ENCODE measurements at places on chromosomes 2 and 18.

GRCh38 chr2:211513446-211513845, 957.0 kb downstream of the CPS1 start:
- no peak for DNase-seq

DNA sequence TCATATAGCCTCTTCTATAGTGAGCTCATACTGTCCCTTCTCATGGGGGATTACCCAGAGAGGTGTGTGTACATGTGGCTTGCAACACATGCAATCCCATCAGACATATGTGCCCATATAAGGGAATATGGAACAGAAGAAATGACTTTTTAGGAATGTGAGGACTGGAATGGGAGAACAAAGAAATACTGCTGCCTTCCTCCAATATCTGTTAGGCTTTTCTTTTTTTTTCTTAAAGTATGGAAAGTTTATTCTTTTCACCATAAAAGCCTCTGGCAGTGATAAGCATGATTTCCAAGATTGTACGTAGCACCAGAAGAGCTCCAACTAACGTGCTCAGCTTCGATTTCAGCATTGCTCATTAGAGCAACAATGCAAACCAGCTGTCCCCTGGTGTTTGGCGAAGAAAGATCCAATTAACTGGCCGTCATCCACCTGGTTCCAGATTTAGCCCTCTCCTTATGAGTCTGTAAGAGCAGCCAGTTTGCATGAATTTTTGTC, 113.6 kb downstream of the ADCYAP1 start:
- DNase-seq, result no peak

DNA sequence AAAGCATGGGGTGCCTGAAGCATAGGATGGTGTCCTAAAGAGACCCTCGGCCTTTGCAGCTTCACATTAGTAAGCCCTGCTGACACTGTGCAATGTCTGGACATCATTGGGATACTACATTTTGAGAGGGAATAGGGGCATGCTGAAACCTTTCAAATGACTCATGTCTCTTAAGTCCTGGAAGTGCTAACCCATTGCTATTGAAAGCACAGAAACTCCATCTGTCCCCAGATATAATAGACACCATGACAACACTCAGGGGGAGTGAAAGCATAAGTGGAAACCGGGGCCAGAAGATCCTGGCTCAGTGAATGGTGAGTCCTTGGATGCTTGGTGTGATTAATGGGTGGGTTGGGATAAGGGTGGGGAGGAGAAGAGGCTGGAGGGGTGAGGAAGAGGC, 595.5 kb upstream of the ID2 start:
- DNase-seq, result no peak

DNA sequence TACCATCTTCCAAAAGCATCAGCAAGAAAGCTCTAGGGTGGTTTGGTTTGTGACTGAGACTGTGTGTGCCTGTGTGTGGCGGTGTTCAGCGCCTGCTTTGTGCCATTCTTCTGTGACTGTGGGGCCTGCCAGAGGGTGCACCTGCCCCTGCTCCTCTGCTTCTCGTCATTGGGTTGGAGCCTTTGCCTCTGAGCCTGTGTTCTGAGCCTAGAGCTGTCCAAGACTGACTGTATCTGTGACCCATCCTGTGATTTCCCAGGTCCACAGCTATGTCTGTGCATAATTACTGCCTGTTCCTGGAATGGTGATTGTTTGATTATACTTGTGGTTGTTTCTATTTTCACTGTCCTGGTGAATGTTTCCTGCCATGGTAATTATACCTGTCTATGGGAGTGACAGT, 57.1 kb upstream of the KLHL29 start:
- no peak for DNase-seq

DNA sequence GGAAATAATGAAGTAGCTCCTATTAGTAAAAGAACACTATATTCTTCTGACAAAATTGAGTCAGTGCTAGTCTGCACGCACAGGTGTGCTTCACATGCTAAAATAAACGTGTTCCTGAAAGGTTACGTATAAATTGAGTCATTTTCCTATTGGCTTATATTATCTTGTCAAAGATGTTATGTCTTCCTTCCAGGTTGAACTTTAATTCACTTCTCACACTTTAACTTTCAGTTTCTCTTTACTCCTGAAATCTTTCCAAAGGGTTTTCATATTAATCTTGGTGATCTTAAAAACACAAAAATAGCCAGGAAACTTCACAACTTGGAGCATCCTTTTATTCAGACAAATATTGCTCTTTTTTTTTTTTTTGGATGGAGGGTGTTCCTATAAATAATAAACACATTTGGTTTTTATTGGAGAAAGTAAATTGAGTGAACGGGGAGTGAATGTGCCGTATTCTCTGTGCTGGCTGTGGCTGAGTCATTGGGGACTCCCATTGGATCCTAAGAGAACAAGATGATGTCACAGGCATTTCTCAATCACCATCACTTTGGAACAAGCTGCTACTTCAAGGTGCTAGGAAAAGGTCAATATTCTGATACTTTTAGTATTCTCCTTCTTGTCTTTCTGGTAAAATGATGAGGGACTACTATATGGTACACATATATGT, 150.2 kb upstream of the SPATS2L start:
- no peak for DNase-seq

DNA sequence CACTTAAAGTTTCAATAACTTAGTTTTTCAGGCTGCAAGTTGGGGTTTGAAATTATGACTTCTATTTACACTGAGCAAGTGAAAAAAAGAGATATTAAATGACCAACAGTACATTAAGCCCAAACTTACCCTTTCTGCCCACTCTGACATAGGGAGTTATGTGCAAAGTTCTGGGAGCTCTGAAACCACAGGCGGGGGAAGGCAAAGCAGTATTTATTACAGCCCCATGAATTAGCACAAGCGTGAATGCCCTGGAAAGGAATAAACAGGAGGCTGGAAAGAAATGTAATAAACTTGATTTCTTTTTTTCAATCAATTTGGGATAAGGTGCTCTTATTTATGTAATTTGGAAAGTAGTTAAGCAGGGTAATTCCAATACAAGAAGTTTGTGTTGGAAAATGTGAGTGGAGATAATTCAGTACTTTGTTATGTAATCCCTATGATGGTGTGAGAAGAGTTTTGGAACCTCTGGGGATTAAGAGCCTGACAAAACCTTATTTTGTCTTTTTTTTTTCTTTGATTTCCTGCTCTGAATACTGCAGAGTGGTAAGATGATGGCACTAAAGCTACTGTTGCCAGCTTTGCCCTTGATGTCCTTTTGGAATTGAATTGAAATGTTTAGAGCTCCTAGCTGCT, 351.5 kb downstream of the ARHGAP15 start:
- no peak for DNase-seq

DNA sequence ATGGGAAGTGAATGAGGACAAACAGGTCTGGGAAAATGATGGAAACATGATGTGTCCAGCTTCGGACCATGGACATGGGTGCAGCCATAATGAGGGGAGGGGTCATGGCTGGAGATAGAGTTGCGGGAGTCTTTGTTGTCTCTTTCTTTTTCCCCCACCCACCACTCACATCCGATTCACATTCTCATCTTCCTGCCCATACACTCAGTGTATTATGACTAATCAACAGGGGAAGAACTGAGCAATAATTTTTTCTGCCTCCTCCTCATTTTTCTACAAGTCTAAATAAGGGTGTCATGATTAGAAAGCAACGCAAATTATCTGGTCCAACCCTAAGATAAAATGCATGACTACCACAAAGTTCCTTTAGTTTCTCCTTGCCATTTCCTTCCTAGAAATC, 5.7 kb upstream of the SERPINB2 start:
- no peak for DNase-seq

Measured in activated CD4-positive, CD25-positive, alpha-beta regulatory T cell (primary cell).